ENCODE measurements at places on chromosomes 1 and 21.
A peak's percentile ranks its signal among the peaks of the same experiment; 100 is the strongest.

GRCh38 chr1:234148350-234148749 is 224.9 kb upstream of the COA6 start:
- no peak for DNase-seq

DNA sequence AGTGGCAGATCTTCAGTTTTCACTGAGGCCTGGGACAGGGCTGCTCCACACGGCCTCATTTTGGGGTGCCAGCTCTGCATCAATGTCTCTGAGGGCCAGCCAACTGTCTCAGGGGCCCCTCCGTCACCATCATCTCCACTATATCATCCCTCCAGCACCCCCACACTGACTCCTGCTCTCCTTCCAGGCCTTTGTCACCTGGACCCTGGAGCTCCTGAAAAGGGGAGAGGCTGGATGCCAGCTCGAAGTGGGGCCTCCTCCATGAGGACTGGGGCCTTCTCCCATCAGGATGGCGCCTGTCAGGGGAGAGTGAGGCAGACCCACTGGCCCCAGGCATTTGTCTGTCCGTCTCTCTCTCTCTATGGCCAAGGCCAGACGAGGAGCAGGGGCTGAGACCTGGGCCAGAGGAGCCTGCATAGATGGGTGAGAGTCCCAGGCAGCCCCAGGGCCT is 44.7 kb upstream of the LRP8 start:
- peak; percentile 1 for DNase-seq

DNA sequence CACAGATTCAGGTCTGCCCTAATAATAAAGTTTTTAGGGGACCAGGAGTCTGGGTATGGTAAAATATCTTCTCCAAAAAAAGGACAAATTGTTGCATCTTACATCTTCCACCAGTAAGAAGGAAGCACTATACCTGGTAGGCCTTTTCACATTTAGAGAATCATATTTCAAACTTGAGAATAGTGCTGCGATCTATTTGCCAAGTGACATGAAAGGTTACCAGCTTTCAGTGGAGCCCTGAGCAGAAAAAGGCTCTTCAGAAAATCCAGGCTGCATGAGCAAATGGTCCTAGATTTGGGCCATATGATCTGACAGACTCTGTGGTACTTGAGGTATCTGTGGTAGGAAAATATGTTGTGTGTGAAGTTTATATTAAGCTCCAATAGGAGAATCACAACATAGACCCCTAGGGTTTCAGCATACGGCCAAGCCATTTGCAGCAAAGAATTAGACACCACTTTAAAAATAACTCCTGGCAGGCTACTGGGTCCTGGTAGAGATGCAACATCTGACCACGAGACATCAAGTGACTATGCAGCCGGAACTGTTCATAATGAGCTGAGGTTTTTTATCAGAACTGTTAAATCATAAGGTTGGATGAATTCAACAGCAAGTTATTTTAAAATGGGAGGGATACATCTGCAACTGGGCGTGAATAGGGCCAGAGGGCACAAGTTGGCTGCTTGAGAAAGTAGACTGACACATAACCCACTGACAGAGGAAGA is 38.6 kb upstream of the CCDC190 start:
- no peak for DNase-seq

- DNase-seq: no peak
Measured at GRCh38 chr1:215645861-215646260, 78.8 kb downstream of the KCTD3 start.

DNA sequence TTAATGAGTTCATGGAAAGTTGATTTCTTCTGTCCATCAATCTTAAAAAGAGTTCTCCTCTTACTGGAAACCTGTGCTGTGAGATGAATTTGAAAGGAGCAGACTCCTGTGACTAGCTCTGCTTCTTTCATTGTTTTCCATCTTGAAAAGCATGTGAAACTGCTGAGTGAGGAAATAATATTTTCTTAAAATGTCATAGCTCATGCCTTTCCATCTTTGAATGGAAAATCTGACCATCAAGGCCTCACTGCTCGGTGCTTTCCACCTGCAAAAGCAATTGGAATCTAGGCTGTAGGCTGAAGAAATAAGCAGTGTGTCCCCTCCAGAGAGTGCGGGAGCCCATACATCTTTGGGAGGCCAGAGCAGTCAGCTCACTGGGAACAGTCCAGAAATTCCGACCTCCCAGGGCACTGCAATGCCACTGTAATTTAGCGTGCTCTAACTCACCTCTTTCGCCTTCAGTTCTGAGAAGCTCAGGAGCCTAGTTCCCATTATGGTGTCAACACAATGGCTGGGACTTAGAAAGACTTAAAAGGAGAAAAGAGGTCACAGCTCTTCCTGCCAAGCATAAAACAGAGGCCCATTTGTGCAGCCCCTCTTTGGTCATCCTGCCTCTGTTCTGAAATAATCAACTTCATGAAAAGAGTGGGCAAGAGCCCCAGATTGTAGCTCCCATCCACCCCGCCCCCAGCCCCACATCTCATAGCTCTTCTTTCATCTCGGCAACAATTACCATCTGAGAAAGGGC is 50.4 kb upstream of the F3 start:
- DNase-seq: no peak

- peak; percentile 25 for DNase-seq
Measured at GRCh38 chr1:39576016-39576657, 453 bp downstream of the PABPC4 start.

GRCh38 chr1:226964068-226964425 is 24.0 kb downstream of the COQ8A start:
- DNase-seq: no peak

DNA sequence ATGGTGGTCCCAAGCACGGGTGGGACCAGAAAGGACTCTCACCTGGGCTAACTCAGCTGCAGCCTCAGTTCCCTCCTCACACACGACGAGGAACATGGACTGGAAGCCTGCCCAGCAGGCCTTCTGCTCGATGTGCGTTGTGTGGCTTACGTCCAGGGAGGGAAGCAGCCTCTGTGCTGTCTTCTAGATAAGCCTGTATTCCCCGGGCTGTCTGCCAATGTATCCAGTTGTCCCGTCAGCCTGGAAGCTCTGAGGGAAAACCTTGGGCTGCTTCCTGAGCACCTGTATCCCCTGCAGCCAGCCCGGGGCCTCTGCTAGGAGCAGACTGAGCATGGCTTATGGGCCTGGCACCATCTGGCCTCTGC is 10.5 kb downstream of the PCSK9 start:
- no peak for DNase-seq

- DNase-seq: no peak
Measured at GRCh38 chr21:38284216-38284615, 27.4 kb downstream of the KCNJ15 start.

- DNase-seq: no peak
Measured at GRCh38 chr1:226425004-226425378, 17.1 kb upstream of the PARP1 start.

DNA sequence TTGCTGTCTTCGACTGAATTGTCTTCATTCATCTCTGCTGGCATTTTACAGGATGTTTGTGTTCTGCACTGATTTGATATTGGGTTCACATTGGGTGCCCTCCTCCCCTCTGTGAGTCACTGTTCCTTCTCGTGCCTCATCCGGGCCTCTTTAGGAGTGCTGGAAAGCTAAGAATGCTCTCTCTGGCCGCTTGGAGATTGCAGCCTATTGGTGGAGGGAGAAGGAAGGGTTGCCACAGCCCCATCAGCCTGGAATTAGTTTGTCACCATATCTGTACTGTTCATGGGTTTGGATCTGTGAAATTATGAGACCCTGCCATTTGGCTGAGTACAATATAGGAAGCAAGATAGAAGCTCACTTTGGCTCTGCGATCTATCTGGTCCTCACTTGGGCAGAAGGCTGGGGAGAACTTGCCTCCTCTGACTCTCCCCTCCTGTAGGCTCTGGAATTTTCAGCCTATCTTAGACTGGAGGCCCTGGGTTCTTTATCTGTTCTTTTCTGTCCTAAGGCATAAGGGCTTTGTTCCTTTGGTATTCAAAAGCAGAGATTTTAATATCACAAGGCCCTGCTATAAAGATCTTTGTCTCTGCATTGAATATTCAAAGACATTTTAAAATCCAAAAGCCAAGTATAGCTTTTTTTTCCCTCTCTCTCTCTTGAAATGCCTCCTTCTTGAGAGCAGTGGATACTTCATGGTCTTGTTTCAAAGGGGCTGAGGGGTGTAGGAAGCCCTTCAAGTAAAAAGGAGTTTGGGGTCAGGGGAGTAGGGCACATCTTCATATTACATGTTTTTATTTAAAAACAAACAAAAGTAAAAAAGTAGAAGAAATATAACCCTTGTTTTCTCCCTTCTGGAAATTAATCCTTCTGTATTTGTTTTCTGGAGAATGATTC is 347.9 kb downstream of the ZP4 start:
- DNase-seq: no peak

DNA sequence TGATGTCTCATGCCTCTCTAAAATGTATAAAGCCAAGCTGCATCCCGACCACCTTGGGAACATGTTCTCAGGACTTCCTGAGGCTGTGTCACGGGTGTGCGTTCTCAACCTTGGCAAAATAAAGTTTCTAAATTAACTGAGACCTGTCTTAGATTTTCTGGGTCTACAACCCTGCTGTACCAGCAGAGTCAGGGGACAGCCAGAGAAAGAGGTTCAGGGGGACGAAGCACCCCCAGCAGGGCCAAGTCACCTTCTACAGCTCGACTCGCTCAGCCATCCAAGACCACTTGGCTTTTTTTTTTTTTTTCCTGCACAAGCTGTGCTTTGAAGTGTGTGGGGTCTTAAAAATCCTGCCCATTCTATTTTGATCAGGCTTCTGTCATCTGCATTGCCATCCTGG is 28.5 kb upstream of the PDE9A start:
- no peak for DNase-seq

- DNase-seq: no peak
Measured at GRCh38 chr1:226986496-226987178, 46.5 kb downstream of the COQ8A start.

GRCh38 chr1:25033030-25033827 is 103.2 kb upstream of the RUNX3 start:
- DNase-seq: no peak
